Smooth muscle cell of the pulmonary artery (primary cell): ENCODE measurements at places on chromosomes 13 and 19. TPM values are rescaled to one million over a fixed set of nuclear protein-coding genes. Genes with fewer than 3 reads are reported as not detected.

Gene CPAMD8
- 0.20 and 1.6 TPM in 2 replicates for total RNA-seq

Gene ARRDC2
- 11.0 and 15.1 TPM in 2 replicates for total RNA-seq

Gene RDH8
- not detected in 2 replicates for total RNA-seq

Gene NLRP12
- not detected in 2 replicates for total RNA-seq

Gene IGFL1
- total RNA-seq: not detected in 2 replicates

Gene CALM3
- 185 and 240 TPM in 2 replicates for total RNA-seq

Gene ONECUT3
- not detected in 2 replicates for total RNA-seq

Gene LGALS14
- not detected in 2 replicates for total RNA-seq

Gene CGB8
- not detected in 2 replicates for total RNA-seq

Gene TMC4
- 0.20 TPM in 1 of 2 replicates, not detected in the other for total RNA-seq

Gene FAAP24
- total RNA-seq: 0.98 and 1.1 TPM in 2 replicates

Gene CLC
- not detected in 2 replicates for total RNA-seq

Gene OR10H1
- total RNA-seq: not detected in 2 replicates

Gene ZNF799
- 2.2 and 2.5 TPM in 2 replicates for total RNA-seq

Gene SHC2
- total RNA-seq: 0.33 and 2.4 TPM in 2 replicates

Gene PGPEP1
- 53.4 and 53.7 TPM in 2 replicates for total RNA-seq

Gene CFD
- total RNA-seq: 1.1 and 9.3 TPM in 2 replicates

Gene ZNF20
- 4.6 and 5.5 TPM in 2 replicates for total RNA-seq

Gene SLITRK6
- total RNA-seq: 0.39 and 0.53 TPM in 2 replicates

Gene LSM4
- 85.4 and 90.5 TPM in 2 replicates for total RNA-seq

Gene MYO16
- not detected in 2 replicates for total RNA-seq

Gene ACER1
- total RNA-seq: not detected in 2 replicates
